ENCODE measurements at places on chromosomes 7 and 10.

GRCh38 chr7:27146491-27147198 lies 929 bp downstream of the HOXA6 start:
- DNase-seq: no peak

- no peak for DNase-seq
These were observed 235.7 kb downstream of the PRPF18 start for GRCh38 chr10:13822490-13822889.

DNA sequence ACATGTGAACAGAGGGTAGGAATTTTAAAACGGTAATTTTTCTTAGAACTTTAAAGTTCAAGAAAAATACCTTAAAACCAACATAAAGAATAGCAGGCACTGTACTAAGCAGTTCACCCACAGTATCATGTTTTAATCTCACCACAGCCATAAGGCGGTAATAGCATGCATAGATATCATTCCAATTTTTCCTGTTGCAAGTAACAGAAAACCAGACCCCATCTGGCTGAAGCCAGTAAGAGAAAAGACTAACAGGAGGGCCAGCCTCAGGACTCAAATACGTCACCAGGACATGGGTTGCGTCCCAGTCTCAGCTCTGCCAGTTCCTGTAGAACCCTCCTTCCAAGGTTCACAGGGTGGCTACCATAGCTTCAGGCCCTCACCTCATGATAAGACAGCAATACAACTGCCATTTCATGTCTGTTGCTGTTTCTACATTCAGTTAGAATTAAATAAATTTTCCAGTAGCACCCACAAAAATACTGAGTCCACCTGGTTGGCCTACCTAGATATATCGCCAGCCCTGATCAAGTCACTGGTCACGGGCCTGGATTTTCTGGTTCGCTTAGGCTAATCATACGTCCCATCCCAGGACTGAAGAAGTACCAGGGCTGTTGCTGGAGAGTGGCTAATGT lies 2.0 kb upstream of the RNF32 start:
- DNase-seq: no peak

GRCh38 chr10:87960230-87960629 lies 96.8 kb downstream of the PTEN start:
- DNase-seq: no peak

DNA sequence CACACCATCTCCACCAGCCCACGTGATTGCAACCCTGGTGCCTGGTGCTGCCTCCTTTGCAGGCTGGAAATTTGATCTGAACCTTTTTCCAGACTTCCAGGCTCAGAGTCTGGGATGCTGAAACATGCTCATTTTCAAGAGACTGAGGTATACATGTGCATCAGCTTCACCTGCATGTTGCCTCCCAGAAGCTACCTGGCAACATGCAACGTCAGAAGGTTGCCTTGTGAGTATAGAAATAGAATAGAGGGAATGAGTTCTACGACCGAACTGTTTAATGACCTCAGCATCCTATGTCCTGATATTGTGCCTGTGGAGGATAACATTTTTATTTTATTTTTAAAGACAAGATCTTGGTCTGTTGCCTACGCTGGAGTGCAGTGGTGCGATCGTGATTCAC lies 1.9 kb upstream of the ZNF212 start:
- no peak for DNase-seq

DNA sequence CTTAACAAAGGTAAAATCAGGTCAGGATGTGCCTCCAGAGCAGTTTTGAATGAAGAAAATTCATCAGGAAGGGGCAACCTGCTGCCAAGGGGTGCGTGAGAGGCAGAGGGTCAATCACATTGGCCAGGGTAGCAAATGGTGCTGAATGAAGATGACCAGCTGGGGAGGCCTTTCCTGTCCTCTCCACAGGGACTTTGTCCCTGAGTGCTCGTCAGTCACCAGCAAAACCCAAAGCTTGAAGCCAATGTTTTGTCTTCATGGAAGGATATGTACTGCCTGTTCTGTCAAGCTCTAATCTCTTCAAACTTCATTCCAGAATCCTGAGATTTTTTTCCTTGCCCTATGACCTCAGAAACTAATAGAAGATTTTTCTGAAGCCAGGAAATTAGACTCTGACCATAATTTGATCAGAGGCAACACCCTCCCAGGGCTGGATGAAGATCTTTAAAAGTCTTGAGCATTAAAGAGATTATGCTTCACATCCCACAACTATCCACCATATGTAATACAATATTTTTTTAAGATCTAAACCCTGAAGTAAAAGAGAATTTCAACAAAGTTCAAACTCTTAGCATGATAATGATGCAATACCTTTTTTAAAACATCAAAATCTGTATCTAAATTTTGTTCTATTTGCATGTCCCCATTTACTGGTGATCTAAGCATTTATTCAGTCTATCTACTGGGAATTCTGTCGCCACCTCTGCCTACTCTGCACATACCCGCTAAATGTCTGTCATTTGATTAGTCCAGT lies 243.0 kb downstream of the SNX13 start:
- no peak for DNase-seq

- no peak for DNase-seq
These were observed 29.5 kb upstream of the EBF3 start for GRCh38 chr10:129993621-129994020.

- DNase-seq: no peak
These were observed 69.0 kb downstream of the TCF7L2 start for GRCh38 chr10:113019096-113019495.

DNA sequence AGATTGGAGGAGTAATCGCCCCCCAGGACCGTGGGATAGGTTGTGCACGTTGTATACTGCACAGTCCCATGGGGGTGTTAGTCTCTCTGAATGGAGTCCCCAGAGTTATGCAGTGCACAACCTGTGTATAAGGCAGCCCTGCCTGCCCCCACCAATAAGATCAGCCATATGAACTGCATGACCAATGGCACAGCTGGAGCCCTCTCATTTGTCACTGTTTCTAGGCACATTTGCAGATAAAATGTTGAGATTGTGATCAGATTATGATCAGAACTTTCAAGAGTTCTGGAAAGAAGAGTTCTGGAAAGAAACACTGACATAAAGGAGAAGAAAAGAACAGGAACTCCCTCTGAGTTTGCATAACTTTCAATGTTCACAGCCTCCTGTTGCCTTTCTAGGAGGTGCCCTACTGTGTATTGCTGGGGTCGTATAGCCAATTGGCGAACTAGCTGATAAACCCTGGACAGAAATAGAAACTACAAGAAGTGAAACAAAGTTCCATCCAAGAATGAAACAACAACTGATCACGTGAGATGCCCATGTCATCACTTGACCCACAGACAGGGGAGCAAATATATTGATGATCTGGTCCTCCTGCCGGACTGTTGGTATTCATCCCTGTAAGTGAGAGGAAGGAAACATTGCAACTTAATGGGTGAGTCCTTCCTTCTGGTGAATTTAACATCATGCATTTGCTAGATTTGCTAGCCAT lies 49.6 kb upstream of the TOMM7 start:
- no peak for DNase-seq

DNA sequence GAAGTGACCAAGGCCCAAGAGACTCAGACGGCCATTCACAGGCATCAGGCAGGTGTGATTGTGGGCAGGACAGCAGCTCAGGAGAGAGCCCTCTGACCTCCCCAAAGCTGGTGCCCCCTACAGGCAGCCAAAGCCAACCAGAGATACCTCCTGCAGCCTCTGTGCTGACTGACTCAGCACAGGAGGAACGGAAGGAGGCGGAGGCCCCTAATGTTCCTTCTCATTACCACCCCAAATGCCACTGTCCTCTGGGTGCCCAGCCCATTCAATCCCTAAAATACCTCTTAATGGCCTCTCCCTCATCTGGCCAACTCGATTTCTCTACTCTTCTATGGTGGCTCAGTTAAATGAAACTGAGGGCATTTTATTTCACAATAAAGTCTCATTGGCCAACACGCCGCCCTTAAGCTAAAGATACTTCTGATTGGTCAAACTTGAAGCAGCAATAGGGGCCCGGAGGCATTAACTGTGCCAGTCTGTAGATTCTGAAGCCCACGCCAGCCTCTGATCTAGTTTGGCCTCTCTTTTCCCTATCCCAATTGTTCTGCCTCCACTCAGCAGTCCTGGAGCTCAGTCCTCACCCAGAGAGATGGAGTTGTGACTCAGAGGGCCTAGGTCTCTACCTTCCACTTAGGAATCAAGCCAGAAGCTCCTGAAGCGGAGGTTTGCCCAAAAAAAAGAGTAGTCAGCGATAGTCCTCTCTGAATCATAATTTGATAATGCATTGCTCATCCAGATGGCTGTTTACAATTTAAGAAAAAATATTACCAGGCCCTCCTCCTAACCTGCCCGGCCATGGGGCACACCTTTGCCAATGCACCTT lies 1.2 kb downstream of the CYREN start:
- DNase-seq: no peak

- DNase-seq: no peak
These were observed 41.8 kb upstream of the TSPAN13 start for GRCh38 chr7:16711730-16712129.

GRCh38 chr7:28362812-28363211 lies 49.5 kb upstream of the CREB5 start:
- peak; percentile 10 for DNase-seq

- DNase-seq: no peak
These were observed at the start of gene HTRA1 for GRCh38 chr10:122461367-122461728. Gene HTRA1 (plus strand): TSS chr10:122461553. CDS start chr10:122461653, 100 bp downstream.

DNA sequence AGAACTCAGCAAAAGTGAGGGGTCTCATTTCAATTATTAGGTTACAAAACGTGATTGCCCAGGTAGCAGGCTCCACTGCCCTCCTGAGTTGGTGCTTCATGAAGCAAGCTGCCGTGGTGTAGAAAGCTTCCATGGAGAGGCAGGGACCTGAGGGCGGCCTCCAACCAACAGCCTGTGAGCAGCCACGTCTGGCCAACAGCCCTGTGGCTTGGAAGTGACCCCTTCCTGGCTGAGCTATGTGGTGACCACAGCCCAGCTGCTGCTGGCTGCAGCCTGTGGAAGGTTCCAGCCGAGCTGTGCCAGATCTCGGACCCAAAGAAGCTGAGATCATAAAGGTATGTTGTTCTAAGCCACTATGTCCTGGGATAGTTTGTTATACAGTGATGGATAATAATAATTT lies 122.5 kb upstream of the KLF6 start:
- DNase-seq: no peak

DNA sequence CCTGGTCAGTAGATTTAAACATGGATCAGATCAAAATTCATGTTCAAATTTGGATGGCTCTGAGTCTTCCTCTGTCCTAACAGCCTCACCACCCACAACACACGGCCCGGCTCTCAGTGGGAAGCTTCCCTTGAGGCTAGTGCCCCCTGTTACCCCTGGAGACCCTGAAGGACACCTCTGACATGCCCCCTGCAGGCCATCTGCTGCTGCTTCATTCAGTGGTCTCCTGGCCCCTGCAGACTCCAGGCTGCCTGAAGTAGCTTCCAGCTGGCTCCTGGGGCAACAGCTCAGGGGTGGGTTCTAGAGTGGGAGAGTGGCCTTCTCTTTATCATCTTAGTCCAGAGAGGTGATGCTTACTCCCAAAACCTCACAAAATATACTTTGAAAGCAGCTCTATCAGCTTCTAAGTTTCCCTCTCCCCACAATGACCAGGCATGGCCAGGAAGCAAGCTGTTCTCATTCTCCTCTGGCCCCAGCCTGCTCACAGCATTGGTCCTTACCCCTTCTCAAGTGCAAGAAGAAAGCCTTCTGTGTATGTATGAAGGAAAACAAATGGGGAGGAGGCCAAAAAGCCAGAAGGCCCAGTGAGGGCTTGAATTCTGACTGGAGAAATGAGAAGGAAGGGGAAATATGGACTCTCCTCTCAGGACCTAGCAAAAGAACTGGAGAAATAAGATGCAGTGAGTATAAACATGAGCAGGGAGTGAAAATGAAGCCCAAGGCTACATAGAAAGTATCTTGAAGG lies 189.6 kb upstream of the INHBA start:
- DNase-seq: no peak

DNA sequence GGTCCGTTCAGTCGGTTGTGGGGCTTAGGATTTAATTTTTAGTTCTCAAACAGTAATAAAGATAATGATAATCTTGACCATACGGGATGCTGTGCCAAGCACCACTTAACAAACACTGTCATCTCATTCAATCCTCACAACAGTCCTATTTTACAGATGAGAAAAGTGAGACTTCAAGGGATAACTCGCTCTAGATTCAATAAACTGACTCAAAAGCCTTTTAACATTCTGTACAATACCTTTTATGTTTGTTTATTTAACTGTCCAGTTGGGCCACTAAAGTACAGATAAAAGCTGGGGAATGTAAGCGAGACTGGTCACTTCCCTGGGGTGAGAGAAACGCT lies 437 bp upstream of the CFAP69 start:
- no peak for DNase-seq

DNA sequence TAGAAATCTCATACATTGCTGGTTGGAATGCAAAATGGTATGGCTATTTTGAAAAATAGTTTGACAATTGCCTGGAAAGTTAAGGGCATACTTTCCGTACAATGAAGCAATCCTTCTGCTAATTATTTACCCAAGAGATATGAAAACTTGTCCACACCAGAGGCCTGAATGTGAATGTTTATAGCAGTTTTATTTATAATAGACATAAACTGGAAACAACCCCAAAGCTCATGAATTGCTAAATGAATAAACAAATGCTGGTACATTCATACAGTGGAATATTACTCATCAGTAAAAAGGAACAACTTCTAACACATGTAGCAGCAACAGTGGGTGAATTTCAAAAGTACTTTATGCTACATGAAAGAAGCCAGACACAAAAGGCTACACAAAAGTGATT lies 42.7 kb downstream of the MMRN2 start:
- DNase-seq: no peak

DNA sequence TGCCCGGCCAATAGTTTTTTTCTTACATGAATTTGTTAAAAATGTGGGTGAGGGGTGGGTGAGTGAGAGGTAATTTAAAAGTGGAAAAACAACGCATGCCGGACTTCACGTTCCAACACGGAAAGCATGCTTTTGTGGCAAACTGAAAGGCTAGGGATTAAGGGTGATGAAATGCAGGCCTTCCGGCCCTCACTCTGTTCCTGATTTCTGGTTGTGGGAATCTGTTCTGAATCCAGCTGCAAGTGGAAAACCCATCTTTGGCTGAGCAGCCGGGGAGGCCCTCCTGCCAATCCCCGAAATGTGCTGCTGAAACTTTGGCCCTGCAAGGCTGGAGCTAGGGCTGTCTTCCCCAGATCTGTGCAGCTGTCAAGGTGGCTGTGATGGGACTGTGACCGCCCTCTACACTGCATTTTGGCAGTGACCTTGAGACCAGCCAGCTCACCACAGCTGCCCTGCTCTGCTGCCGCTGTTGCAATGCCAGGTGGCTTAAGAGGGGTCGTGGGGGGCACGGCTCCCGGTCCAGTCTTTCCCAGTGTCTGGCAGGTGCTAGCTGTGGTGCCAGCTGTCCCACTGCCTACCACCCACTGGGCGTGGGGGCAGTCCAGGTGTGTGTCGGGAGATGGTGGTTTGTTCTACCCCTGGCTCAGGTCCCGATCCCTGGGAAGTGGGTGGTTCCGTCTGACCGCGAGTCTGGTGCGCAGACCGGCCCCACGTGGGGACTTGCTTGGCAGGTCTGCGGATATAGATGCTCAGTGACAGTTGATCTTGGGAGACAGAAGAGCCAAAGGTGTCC lies 39.0 kb downstream of the TET1 start:
- peak; percentile 69 for DNase-seq

DNA sequence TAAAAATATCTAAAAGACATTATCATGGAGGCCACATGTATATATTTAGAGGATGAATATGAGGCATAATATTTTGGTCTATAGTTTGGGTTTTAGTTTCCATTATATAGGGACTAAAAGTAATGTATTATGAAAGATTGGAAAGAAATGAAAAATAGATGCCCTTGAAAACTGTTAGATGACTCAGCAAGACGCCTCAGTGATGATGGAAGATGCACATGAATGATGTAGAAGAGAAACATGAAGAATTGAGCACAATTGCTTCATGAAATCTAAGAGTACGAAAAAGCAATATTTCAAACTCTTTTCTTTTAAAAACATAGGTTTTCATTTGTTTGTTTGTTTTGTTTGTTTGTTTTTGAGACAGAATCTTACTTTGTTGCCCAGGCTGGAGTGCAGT lies 89.8 kb downstream of the ARL4A start:
- DNase-seq: no peak

Data from NCI-H1092 treated with DMSO at 0.1 percent for 48 hours (cell line).